Stimulated activated CD8-positive, alpha-beta memory T cell treated with anti-CD3 and anti-CD28 coated beads, Interleukin-12 subunit alpha, Interleukin-12 subunit beta, amount 100 ng/mL, for 4 hours (primary cell): ENCODE measurements at places on chromosomes 5 and 9.

DNA sequence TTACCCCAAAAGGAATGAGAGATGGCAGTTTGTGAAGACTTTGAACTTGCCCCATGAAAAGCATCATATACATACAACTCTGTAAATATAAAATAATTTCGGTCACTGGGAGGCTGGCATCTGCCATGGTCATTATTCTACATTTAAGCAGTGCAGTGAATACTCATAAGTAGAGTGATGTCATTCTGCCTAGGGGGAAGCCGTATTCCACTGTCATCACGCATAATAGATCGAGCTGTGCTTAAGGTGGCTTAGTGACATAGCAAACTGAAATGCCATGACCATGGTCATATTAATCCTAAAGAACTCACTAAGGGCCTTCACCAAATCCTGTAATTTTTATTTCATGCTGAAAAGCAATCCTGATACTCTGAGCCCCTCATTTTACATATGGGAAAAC, 42.4 kb upstream of the NR4A3 start:
- no peak for DNase-seq

DNA sequence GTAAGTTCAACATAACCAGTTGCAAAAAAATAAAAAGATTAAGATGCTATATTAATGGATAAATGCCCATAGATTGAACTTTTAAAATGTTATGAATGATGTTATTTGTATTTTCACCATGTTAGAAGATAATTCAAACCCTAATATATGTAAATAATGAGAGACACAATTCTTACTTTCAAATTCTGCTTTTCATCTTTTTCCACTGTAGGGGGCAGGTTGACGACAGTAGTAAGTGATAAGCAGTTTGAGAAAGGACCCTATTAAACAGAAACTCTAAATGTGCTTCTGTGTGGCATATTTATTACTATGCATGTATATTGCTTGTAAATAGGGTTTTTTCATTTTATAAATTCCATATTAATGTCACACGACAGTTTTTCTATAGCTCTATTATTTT, 591.1 kb downstream of the SEMA5A start:
- DNase-seq, result no peak

DNA sequence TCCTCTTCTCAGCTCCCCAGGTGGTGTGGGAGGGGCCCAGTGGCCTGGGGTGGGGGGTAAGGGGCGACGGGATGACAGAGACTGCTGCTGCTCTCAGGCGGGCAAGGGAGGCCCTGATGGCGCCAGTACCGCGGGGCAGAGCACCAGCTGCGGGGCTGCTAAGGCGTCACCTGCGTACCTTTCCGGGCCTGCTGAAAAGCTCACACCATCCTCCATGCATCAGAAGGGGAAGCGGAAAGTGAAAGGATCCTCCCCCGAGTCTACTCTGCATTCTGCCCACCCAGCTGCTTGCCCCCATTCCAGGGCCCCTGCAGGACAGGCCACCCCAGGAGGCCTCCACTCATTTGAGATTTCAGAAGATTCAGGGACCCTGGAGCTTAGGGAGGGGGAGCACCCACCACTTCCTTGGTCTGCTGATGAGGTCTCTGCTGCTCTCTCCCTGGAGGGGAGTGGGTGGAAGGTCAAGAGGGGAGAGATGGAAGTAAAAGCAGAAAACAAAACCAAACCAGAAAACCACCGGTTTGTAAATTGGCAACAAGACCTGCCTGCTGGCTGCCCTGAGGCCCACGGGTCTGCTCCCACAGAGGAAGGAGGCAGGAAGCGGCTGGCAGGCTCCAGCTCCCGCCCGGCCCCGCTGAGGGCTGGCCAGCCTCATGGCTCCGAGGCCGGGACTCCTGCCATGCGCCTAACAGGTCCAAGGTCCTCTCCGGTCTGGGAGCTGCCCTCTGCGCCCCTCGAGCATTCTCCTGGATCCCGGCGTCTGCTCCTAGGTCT, 33.6 kb downstream of the PRRT1B start:
- DNase-seq, result peak; percentile 14

DNA sequence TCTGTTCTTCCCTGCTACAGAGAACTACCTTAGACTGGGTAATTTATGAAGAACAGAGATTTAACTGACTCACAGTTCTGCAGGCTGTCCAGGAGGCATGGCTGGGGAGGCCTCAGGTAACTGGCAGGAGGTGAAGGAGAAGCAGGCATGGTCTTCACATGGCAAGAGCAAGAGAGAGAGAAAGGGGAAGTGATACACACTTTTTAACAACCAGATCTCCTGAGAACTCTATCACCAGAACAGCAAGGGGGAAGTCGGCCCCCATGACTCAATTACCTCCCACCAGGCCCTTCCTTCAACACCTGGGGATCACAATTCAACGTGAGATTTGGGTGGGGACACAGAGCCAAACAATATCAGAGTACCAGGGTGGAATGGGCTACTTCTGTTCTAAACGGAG, 766.8 kb downstream of the TLE1 start:
- DNase-seq, result no peak

DNA sequence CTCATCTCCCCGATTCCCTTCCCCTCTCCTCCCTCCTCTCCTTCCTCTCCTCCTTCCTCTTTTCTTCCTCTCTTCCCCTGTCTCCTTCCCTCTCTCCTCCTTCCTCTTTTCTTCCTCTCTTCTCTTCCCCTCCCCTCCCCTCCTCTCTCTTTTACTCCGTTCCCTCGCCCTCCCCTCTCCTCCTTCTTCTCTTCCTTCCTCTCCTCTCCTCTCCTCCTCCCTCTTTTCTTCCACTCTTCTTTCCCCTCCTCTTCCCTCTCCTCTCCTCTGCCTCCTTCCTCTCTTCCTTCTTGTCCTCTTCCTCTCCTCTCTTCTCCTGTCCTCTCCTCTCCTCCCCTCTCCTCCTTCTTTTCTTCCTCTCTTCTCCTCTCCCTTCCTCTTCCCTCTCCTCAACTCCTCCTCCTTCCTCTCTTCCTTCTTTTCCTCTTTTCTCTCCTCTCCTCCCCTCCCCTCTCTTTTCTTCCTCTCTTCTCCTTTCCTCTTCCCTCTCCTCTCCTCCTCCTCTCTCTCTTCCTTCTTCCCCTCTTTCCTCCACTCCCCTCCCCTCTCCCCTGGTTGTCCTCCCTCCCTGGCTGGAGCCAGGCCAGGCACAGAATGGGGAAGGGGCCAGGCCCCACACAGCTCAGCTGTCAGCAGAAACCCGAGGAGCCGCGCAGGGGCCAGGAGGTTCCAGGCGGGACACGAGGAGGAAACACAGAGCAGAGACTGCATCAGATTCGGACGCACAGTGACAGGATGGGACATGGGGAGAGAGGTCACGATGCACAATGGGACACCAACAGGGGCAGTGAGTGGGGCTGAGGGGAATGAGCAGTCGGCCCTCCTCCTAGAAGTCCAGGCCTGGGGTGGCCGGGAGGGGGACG, 48.0 kb downstream of the CAMK2A start:
- no peak for DNase-seq

DNA sequence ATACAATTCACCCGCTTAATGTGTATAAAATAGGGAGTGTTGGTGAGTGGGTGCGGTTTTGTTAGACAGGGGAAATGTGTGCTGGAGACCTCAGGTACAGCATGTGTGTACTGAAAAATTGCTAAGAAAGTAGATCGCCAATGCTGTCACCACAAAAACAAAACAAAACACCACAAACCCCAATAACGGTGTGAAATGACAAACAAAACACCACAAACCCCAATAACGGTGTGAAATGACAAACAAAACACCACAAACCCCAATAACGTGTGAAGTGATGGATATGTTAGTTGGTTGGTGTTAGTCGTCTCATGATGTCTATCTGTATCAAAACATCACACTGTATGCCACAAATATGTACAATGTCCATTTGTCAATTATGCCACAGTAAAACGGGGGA, 14.2 kb upstream of the GFPT2 start:
- no peak for DNase-seq

DNA sequence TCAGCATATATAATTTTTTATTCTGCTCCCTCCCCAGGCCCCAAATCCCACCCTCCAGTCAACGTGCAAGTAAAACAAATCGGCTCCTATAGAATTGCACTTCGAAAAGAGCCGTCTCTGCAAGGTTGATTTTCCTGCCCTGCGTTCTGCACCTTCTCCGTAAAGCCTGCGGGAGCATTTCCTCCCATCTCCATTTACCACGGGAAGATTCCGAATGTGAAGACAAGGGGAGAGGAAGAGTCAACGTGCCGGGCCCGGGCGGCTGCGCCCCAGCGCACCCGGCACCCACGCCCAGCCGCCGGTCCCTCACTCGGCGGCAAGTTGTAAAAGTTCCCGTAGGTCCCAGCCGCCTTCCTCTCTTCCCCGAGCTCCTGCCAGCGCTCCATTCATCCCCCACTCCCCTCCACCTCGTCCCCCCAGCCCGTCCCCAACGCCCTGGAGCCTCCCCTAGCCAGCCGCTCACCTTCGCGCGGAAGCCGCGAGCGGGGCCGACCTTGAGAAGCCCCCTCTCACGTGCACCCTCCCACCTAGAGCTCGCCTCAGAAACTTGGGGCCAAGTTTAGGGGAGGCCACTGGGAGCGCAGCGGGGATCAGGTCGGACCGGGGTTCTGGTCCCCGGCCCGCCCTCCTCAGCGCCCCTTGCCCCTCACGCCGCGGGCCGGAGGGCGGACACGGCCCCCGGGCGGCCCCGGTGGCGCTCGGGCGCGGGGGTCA, 431 bp downstream of the BNC2 start:
- no peak for DNase-seq

DNA sequence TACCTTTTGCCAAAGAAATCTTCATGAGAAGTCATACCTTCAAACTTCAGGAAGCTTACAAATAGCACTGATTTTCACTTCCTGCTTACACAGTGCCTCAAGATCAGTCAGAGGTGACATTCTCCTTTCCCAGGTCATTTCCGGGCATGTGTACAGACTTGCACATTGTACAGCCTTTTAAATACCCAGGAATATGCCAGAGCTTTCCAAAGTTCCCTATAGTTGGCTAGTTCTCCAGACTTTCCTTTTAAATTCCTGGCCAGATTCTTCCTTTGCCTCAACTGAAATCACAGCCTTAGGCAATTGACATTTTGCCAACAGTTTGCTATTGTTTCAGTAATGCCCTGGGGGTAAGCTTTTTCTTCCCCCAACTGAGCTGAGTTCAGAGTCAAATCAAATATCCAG, 47.2 kb downstream of the RFX3 start:
- DNase-seq, result no peak

DNA sequence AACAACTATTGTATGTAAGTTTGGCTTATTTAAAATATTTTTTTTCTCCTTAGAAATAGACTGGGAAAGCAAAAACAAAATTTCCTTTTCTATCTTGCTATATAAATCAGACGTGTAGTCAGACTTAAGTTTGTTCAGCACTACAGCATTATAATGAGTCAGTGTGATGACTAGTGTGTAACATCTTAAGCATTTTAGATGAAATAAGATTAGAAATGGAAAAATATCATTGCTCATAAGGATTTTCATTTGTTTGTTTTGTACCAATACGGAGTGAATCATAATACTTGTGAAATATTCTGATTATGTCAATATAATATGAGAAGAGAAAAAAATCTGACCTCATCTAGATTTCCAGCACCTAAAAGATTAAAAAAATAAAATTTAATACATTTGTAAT, 64.7 kb upstream of the RICTOR start:
- no peak for DNase-seq

DNA sequence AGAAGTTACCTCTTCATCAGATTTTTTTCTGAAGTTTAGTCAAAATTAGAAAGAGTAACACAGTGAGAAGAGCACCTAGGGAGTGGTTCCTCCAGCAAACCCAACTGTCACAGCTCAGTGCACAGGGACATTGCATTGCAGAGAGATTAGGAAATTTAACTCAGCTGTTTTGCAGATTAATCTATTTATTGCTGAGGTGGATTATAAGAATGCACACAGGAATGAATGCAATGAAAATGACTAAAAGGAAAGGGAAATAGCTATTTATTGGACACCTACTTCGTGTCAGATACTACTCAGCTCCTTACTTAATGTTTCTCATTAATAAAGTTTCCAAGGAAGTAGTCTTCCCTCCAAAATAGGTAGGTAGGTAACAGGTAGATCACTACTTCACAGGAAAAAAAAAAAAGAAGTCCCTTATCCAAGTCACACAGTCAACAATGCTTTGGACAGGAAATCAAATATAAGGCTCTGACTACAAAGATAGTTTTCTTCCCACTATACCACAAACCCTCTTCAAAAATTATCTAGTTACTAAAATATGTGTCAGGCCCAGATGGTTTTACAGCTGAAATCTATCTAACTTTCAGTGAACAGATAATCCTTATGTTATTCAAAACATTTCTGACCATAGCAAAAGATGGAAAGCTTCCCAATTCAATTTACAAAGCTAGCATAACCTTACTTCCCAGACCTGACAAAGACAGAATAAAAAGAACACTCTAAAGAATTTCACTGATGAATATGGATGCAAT, 442.2 kb upstream of the MPDZ start:
- no peak for DNase-seq

- no peak for DNase-seq
Measured at GRCh38 chr9:135068776-135069415, 18.6 kb upstream of the OLFM1 start.

GRCh38 chr5:143551820-143552251, 148.3 kb upstream of the NR3C1 start:
- no peak for DNase-seq

- no peak for DNase-seq
Measured at GRCh38 chr5:92927291-92927778, 653.7 kb downstream of the NR2F1-AS1 start.

GRCh38 chr9:84499969-84500582, 159.5 kb upstream of the SLC28A3 start:
- DNase-seq, result no peak

DNA sequence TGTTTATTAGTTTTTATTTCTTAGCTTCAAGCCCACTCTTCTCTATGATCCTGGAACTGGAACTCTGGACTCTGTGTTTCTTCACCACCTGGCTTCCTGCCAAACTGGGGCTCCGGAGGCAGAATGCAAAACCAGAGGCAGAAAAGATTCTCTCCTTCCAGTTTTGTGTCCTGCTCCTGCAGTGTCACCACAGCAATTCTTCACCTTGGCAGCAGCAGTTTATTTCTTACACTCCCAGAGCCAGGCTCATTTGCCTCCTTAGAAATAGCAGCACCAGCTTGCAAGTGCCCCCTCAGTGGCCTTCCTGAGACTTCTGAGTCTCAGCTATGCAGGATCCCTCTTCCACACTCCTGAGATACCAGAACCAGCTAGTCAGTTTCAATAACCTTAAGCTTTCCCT, 26.7 kb upstream of the CAMK4 start:
- DNase-seq, result no peak

- DNase-seq, result no peak
Measured at GRCh38 chr5:173237875-173238220, 2.8 kb upstream of the NKX2-5 start.

DNA sequence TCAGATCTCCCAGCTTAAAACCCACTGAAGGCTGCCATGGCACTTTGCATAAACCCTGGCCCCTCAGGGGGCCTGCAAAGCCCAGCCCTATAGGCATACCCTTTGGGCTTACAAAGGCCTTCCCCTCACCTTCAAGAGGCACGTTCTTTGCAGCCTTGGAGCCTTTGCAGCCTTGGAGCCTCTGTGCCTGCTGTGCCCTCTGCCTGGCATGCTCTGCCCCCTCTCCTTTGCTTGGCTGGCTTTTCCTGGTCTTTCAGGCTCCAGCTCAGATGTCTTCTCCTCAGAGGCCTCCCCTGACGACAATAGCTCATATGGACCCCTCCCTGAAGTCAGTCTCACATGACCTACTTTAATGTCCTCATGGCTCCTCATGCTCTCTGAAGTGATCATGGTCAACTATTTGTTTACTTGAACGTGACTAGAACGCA, 60.3 kb downstream of the CXXC5 start:
- DNase-seq, result no peak
